Upper lobe of left lung (tissue), 6 donors: ENCODE measurements at places on chromosomes 5 and 9.

GRCh38 chr9:133916159-133916541, 76.0 kb downstream of the VAV2 start:
- DNase-seq = no peak

DNA sequence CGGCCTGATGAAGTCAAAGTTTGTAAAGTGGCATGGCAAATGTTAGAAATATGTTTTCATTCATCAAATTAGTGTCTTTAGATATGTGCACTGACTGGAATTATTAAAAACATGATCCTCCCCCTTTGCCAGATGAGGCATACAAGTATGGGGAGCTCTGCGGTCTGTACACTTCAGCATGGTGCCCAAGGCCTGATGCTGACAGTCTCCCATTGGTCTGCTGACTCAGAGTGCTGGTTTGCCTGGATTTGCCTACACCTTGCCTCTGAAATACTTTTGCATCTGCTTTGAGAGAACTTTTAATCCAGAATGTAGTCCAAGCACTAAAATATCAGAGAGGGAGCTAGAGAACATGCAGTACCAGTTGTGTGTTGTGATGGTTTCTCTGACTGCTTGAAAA, 354.3 kb upstream of the ACTBL2 start:
- DNase-seq = no peak

- no peak for DNase-seq
Measured at GRCh38 chr5:138385660-138386059, 33.2 kb downstream of the KDM3B start.

DNA sequence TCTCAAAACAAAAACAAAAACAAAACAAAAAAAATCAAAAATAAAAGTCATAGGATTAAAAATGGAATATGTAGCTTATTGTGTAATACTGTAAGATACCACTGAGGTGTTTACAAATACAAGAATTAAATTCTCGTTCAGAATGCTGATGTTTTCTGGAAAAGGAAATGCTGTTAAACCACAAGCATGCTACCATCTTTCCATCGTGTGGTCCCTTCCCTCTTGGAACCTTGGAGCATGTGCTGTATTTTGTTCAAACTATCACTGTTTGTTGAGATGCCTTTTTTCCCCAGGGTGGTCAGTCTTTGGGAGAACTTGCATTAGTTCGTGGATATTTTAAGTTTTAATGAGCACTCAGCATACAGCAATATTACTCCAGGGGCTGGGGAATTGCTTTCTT, 39.7 kb downstream of the SUB1 start:
- no peak for DNase-seq

DNA sequence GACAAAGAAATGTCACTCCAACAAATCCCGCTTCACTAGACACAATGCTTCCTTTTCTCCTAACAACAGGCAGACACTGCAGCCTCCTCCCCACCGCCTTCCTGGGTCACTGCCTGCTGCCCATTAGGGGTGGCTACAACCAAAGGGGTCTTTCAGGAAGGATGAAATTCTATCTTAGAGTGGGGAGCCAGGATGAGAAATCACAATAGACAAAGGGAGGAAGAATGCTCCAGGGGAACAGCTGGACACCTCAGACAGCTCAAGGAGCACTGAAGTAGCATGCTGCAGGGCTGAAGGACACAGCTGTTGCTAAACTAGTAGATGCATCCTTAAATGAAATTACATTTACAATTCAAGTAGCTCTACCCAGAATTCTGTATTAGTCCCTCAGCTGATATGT, 54.2 kb downstream of the PRELID2 start:
- no peak for DNase-seq

GRCh38 chr5:157670662-157671591, at the start of gene C5orf52:
Gene C5orf52, plus strand, starts transcription at chr5:157671533. Its CDS starts 82 bp downstream, at chr5:157671615.
- peak; percentile 86 for DNase-seq

- no peak for DNase-seq
Measured at GRCh38 chr5:85132269-85132668, 747.6 kb upstream of the EDIL3 start.

- no peak for DNase-seq
Measured at GRCh38 chr5:132435886-132436285, 54.7 kb downstream of the IRF1 start.

- no peak for DNase-seq
Measured at GRCh38 chr9:128214571-128215490, 11.7 kb downstream of the DNM1 start.

DNA sequence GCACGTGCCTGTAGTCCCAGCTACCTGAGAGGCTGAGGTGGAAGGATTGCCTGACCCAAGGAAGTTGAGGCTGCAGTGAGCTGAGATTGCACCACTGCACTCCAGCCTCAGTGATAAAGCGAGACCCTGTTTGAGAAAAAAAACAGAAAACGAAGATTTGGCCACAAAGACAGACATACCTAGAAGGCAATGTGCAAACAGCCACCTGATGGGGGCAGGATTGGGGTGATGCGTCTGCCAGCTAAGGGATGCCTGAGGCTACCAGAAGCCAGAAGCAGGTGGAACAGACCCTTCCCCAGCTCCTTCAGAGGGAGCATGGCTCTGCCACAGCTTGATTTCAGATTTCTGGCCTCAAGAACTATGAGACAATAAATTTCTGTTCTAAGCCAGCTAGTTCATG, 2.9 kb downstream of the HIGD2A start:
- no peak for DNase-seq

GRCh38 chr5:139512786-139513390, 30.3 kb upstream of the STING1 start:
- DNase-seq = no peak

DNA sequence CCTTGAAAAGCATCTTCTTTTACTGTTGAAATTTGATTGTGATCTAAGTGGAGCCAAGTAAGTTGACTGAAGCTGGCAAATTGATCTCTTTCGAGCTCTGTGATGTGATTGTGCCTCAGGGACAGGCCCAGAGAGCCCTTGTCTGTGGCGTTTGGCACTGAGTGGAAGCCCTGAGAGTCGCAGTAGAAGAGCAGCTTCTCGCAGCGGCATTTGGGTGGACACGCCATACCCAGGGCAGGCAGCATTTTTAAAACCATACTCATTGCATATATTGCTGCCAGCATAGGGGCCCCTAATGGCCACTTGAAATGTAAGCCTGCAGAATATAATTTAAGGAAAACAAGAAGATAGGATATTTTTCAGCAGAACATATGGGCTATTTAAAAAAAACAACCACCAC, 894 bp downstream of the LRRTM2 start:
- DNase-seq = no peak

GRCh38 chr5:14706615-14707021, 42.1 kb downstream of the OTULIN start:
- DNase-seq = no peak

DNA sequence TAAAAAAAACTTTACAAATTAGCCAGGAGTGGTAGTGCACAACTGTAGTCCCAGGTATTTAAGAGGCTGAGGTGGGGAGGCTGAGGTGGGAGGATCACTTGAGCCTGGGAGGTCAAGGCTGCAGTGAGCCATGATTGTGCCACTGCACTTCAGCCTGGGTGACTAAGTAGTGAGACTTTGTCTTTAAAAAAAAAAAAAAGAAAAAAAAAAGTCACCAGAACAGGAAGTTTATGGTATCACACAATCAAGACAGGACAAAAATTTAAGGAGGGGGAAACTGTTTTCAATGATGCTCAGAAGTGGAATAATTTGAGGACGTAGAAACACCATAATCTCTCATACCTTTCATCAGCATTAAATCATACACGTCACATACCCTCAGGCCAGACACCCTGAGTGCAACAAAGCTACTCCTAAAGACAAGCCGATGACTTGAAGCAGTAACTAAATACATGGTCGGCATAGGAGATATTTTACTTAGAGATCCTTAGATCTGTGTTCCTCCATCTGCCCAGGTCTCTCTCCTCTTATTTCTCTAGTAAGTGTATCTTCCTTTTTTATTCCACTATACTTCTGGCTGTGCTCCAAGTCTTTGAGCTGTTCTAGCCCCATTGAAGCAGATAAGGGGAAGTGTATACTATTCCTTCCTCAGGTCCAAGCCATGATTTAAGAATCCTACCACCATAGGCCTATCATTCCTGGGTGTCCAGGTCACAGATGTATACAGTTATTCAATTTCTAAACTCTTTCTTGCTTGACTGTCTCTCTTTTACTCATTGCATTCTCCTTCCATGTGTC, 91.3 kb upstream of the APC start:
- no peak for DNase-seq

DNA sequence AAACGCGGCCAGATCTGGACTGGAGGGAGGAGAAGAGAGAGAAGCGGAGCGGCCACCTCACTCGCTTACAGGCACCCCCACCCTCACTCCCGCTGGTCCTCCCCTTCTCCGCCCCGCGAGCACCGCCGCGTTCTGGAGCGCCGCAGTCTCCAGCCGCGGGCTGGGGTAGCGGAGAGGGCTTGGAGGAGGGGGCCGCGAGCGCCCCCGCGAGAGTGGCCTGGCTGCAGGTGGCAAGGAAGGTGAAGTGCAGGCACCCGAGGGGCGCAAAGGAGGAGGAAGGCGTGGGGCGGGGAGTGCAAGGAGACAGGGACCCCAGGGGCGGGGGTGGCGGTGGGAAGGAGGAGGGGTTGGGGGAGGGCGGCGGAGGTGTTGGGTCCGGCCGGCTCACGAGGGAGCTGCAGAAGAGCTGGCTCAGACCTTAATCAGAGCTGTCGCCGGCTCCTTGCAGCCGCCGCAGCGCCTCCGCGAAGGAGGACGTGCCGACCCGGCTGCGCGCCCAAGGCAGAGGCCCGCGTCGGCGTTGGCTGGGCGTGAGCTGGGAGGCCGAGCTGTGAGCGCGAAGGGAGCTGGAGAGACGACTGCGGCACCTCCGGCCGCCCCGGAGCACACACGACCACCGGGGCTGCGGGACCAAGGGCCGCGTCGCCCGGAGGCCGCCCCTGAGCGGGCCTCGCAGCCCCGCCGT, at the start of gene DMRT3:
Gene DMRT3 (plus strand): TSS at position 398 of the 685 bp plus-strand sequence. CDS start 347 bp downstream, outside the sequence.
- peak; percentile 81 for DNase-seq
